Thoracic aorta (tissue), 2 donors: ENCODE measurements at places on chromosomes 2 and 18. TPM values are rescaled to one million over a fixed set of nuclear protein-coding genes. Genes with fewer than 3 reads are reported as not detected.

DNA sequence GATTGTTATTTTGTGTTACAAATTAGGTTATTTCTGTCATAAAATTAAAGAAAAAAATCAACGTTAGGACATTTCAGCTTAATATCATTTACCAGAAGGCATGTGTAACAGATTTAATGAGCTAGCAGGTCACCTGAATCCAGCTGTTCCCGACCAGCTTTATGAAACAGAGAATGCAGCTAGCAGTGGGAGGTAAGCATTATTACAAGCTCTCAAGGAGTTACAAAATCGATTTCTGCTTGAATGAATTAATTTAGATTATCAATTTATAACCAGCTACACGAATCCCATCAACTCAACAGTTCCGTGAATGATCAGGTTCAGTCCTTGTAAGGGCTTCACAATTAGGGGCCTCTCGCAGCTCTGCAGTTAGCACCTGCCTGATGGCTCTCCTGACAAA lies 211.9 kb downstream of the PTGR3 start:
- no peak for DNase-seq

DNA sequence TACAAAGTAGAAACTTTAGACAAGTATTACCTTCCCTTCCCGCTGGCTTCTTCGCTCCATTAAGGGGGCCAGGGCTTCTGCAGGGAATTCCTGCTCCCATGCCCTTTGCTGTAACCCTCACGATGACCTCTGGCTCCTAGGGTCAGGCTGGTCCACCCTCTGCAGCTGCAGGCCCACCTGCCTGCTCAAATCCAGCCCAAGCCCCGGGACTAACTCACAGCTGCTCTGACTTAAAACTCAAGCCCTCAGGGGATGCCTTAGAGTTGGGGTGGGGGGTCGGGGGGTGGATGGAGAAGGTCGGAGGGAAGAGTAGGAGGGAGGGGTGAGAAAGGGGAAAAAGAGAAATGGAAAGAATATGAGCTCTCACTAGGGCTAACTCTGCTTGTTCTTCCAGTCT lies 4.9 kb downstream of the IGFBP5 start:
- no peak for DNase-seq

DNA sequence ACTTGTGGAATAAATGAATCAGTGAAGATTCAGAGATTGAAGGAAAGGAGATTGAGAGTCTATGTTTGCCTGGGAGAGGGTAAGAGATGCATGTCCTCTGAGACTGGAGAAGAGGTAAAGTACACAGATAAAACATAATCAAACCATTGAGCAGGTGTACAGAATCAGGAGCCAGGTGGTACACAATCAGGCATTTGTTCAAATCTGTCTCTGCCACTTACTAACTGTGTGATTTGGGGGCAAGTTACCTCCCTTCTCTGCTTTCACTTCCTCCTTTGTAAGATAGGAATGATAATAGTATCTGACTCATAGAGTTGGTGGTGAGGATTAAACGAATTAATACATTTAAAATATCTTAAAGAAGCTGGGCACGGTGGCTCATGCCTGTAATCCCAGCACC lies 94.0 kb downstream of the CDK15 start:
- no peak for DNase-seq

DNA sequence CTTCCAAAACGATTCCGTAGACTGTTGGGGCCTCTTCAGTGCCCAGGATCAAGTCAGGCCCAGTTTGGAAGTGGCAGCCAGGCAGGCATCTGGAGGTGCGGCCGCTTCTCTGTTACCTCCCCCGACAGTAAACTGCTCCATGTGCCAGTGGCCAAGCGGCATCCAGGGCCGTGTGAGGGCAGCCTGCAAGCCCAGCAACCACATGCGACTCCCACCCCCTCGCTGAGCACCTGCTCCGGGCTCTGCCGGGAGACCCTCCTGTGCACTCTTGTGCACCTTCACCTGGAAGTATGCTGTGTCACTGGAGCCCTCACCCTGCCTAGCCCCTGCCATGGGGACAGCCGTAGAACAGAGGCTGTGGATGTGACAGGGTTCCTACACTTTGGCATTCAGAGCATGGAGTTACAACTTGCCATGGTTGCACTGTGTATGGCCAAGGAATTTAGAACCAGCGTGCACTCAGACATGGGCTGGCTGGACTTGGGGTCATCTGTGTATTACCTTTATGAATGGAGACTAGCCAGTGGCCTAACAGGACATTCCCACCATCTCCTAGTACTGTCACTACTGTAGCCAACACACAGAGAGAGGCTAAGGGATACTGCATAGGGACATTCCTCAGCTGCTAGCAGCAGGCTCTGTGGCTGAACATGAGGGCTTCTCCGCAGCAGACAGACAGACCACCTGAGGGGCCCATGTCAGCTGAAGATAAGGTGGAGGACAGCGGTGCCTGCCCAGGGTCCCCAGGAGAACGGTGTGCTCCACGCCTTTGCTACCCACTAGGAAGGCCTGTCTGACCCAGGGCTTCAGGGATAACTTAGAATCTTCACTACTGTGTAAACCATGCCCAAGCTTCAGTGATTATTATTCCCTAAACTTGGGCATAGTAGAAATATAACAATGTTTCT lies 25.0 kb upstream of the FAHD2A start:
- DNase-seq: no peak

DNA sequence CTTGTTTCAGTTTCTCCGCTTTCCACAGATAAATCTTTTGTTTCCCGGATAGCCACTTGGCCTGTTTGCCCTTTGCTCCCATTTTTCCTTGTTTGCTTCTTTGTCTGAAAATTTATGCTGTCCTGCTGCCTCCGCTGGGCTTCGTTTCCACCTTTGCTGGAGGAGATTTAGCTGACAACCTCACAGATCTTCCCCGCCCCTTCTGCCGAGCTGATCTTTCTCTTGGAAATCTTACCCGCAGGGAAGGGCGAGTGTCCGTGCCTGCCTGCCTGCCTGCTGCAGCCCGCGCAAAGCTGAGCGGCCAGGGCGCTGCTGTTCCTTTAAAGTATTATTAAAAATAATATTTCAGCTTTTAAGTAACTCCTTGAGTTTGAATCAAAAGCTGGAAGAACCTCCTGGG lies 1.4 kb upstream of the XRCC5 start:
- no peak for DNase-seq

- DNase-seq: no peak
Observed at GRCh38 chr2:196957881-196958525, 31.5 kb upstream of the PGAP1 start.

The RIT2 gene
- not detected for total RNA-seq

- no peak for DNase-seq
Observed at GRCh38 chr2:29114946-29115609, at the start of gene CLIP4. Gene CLIP4, plus strand, starts transcription at chr2:29115415. Its CDS starts 5,974 bp downstream, at chr2:29121389.

DNA sequence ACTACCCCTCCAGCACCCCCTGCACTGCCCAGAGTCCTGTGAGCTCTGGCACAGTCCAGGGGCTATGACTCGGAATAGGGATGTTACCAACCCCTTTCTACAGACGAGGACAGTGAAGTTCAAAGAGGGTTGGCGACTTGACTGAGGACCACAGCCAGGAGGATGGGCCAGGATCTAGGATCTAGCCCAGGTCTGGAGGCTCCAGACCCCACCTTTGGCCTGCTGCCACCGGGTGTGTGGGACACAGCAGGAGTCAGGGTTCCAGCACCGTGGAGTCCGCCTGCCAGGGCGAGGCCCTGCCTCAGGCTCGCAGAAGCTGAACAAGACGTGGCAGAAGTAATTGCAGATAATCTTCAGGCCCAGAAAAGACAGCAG lies 37.9 kb upstream of the GPC1 start:
- DNase-seq: no peak

The INSIG2 gene
- total RNA-seq: 25.0 TPM

DNA sequence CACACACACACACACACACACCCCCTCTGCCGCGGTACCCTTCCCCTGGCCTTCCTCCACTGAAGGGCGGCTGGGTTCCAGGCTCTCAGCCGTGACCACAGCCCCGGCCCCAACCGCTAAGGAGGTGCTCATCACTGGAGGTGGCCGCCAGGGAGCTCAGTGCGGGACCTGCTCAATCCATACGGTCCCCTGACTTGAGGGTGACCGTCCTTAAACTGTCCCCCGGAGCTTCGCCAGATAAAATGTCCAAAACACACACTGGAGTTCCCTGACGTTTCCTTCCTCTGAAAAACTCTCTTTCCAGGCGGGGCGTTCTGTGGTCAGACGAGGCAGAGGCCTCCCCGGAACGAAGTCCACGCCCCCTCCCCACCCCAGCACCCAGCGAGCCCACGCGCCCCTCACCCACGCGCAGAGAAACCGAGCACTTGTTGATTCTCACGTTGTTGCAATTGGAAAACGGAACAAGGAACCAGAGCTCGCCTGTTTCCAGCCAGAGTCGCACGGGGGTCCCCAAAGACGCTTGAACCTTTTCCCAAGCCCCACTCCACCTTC lies 1.4 kb downstream of the MBP start:
- DNase-seq: no peak

GRCh38 chr2:149064856-149065630 lies 26.5 kb downstream of the LYPD6B start:
- DNase-seq: no peak

- no peak for DNase-seq
Observed at GRCh38 chr2:3563521-3563976, 5.4 kb upstream of the RNASEH1 start.

DNA sequence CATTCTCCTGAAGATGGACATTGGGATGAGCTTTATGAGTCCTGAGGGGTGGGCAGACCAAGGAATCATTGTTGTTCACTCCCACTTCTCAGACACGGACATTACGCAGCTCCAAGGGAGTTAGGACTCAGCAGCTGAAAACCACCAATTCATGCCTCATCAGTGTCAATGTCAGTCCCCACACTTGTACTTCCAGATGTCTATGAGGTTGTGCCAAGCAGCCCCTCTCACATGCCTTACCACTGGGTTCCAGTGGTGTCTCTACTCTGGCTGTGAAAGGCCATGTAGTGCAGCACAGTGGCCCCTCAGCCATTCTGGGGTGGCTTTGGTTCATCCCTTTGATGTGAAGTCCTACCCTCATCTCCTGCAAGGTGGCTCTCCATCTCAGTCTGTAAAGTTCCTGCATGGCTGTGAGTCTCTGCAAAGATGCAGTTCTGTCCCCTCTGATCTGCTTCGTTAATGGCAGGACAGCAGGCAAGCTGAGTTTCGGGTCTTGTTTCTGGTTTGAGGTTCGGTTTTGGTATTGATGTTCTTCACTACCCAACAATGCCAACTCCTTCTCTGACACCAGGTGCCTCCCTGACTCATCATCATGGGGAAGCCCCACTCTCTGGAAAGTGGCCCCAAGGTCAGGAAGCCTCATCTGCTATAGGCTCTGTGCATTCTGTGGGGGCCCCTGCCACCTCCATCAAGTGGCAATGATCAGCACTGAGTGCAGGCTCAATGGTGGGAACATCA lies 14.0 kb upstream of the COL6A3 start:
- DNase-seq: no peak

- no peak for DNase-seq
Observed at GRCh38 chr2:101658387-101658786, 39.1 kb upstream of the MAP4K4 start.

DNA sequence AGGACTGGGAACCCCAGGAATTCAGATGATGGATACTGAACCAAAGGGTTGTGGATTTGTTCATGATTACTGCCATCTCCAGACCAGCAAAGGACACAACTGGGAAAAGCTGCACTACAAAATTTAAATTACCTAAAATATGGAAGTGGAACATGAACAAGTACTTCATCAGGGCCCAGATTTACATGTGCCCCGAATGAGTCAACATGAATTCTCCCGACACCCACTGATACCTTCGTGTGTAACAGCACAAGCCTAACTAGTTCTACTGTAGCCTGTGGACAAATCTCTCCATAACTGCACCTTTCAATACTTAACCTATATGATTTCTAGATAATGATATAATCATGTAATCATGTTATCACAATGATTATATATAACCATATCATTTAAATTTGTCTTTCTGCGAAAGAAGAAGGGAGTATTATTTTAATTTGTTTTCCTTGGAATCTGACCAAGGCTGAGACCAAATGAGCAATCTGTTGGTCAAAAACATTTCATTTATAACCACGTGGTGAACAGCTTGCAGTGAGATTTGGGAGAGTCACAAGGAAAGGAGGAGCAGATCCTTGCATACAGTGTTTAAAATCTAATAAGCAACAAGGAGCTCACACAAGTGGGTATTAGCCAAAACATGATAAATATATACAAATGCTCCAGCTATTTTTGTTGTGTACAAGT lies 70.5 kb downstream of the CACNB4 start:
- DNase-seq: no peak

The ESPNL gene
- not detected for total RNA-seq

- no peak for DNase-seq
Observed at GRCh38 chr2:168192839-168193616, 54.4 kb downstream of the STK39 start.

GRCh38 chr2:136128905-136129304 lies 11.0 kb upstream of the CXCR4 start:
- no peak for DNase-seq

- no peak for DNase-seq
Observed at GRCh38 chr2:166812166-166812891, 76.0 kb upstream of the XIRP2 start.
